ENCODE measurements at places on chromosomes 11 and 22. TPM values are rescaled to one million over a fixed set of nuclear protein-coding genes. Genes with fewer than 3 reads are reported as not detected.

- H3K36me3 ChIP-seq = peaks cover 24% of the 10 kb centered on the region
- peaks cover 20% of the 10 kb centered on the region for H3K4me1 ChIP-seq
- peak overlapping the region; percentile 63 for H3K27ac ChIP-seq
- no peaks in the 10 kb centered on the region for H3K27me3 ChIP-seq
- peak; percentile 32 for DNase-seq
Observed at GRCh38 chr22:29641700-29642330, 38.4 kb downstream of the NF2 start.

OR51B5 gene
- total RNA-seq = not detected

SLC43A1 gene
- total RNA-seq = 9.3 TPM

ANO3 gene
- 0.32 TPM for total RNA-seq
